SK-N-SH (cell line): ENCODE measurements at places on chromosomes 1 and 21.

- DNase-seq = no peak
Measured at GRCh38 chr1:237416924-237417655, 375.1 kb downstream of the RYR2 start.

- DNase-seq = no peak
Measured at GRCh38 chr1:47717341-47717740, 279.5 kb downstream of the FOXD2 start.

GRCh38 chr1:9066945-9067807 is 2.3 kb downstream of the SLC2A5 start:
- no peak for DNase-seq

DNA sequence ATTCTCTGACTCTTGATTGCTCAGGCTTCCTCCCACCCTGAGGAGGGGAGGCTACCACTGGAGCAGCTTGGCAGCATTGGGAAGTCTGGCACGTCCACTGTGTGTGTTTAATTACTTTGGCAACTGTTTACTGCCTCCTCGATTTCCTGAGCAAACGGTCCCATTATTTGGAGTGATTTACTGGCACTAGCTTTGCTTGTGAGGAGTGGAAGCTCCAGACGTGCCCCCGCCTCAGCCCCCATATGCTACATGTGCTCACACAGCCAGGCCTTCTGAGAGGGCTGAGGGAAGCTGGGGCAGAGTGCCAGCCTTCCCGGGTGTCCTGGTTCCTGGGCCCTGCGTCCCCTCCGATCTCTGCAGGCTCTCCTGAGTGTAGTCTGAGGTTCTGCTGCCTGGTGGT is 306.2 kb downstream of the PTPRU start:
- DNase-seq = no peak

DNA sequence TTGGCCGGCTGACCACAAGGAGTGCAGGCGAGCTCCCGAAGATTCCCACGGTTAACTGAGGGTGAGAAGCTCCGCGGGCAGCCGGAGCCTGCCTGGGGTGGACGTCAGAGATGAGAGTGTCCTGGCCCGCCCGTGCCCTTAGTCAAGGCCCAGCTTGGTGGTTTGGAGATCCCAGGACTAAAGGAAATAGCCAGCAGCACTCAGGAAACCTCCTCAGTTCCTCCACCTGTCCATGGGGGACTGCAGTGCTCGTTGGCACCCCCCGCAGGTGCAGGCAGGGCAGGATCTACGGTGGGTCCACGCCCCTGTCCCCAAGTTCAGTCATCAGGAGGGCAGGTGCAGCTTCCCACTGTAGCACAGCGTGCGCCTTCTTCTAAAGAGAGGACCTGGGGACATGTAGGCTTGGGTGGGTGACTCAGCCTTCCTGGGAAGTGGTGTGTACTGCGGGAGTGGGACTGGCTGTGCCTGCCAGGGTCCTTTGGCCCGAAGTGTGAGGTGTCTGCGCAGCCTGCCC is 32.5 kb downstream of the SLX9 start:
- DNase-seq = no peak

- no peak for DNase-seq
Measured at GRCh38 chr1:22038036-22038435, 14.5 kb upstream of the CDC42 start.

DNA sequence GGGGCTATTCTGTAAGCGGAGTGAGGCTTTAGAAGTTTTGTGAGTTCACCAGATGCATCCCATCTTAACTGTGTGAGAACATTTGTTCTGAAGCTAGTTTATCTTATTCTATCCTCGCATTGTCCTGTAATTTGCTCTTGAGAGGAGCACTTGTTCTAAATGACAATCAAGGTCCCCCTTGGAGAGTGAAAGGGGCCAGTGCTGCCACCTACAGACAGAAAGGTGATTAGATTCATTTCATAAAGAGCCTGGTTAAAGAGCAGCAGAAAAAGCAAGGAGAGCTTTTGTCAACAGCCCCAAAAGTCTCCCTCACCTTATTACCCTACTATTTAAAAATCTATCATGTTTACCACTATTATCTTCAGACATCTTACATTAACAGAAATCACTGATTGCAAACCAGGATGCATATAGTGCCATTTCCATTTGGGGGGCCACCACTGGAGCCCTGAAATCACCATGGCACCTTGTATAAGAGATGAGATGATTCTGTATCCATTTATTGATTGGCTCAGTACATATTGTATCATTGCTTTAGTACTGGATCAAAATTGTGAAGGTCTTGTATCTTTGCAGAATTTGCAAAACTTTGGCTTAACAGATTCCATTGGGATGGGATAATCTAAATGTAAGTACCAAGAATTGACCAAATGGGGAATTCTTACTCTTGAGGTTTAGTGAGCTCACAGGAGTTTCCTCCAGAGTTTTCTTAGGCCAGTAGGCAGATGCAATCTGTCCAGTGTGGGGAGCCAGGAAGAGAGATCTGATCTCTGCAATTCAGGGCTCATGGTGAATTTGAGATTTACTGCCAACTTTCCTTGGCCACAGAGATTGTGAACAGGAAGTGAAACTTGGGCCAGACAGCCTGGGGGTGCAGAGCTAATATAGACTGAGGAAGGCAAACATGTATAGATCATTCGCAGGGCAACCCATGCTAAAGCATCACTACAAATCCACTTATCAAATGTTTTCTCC is 64.3 kb upstream of the TRABD2B start:
- peak; percentile 69 for DNase-seq

- DNase-seq = no peak
Measured at GRCh38 chr1:155301342-155301841, at the start of gene PKLR. Gene PKLR (minus strand): TSS chr1:155301438. CDS start chr1:155301395, 43 bp downstream.

DNA sequence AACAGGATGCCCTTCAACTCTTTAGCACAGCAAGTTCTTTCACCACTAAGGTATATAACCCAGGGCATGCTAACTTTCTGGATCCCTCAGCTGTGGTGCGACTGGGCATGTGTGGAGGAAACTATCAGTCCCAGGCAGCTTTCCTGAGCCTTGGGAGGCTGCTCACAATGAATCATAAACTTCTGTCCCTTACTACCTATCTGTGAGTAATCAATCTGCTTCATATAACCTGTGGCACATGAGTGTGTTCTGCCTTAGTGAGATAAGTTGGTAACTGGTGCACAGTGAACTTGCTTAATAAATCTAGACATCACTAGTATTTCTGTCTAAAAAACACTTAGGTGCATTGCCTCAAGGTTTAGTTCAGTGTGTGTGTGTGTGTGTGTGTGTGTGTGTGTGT is 158.0 kb downstream of the GPATCH2 start:
- DNase-seq = no peak

DNA sequence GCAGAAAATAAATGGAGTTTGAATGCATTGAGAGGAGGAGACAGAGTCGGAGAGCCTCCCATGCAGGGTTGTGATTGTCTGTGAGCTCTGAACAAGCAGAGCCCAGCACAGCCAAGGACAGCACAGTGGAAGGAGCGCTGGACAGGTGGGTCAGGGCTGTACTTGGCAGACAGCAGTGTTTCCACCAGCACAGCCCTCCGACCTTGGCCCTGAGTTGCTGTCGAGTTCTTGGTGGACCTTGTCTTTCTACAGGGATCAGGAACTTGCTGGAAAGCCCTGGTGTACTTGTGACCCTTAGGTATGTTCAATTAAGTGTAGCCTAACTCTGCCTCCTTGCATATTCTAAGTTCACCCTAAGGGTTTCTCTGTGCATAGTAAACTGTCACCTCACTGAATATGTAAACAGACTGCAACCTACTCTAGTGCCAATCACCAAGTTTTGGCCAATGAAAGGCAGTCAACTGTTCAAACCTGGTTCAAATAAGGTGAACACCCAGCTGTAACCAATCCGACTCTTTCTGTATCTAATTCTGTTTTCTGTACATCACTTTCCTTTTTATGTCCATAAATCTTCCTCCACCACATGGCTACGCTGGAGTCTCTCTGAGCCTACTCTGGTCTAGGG is 86.6 kb upstream of the SLC25A33 start:
- no peak for DNase-seq

DNA sequence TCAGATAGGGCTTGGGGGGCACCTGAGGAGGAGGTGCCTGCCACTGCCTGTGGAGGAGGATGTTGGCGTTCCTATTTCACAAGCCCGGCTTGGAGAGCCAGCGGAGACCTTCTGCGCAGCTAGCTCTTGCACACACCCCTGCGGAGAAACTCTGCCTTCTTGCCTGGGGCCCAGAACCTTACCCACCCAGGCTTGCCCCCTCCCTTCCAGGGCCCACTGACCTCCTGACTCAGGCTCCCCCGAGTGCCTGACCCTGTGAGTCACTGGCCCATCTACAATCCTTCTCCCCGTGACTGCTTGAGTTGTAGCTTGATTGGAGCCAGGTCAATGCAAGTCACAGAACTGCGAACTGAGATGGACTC is 3.4 kb downstream of the HES2 start:
- no peak for DNase-seq

DNA sequence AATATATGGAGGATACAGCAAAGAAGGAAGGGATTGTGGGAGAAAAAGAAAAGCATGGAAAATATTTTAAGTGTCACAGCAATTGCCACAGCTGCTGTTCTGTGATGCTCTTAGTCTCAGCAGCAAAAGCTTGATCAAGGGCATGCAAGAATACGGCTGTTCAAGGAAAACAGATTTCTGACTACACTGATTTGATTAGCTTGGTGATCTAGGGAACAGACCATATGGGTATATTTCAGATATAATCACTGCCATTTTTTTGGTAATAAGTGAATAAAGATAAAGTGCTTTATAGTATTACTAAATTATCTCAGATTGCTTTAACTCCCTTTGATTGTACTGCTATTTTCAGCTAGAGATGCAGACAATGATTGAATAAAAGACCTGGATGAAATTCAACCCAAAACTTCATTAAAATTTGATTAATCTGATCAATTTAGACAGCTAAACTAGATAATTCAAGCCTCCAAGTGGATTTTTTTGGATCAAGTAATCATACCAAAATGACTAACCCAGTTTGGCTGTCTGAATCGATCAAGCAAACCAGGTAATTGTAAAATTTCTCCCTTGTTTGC is 33.3 kb upstream of the LYPLAL1 start:
- peak; percentile 21 for DNase-seq

DNA sequence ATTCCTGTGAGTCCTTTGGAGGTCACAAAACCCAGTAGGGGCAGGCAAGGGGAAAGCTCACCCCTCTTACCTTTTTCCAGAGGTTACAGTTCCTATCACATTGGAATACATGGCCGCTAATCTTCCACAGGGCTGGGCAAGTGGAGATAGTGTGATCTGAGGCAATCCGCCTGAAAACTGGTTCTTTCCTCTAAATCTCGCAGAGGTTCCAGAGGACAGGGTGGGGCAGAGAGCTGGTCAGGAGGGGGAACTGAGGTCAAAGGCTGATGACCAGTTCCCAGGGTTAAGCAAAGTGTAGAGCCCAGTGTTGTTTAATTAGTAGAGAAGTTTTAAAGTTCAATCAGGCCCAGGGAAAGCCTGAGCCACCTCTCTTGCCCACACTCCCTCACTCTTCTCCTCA is at the start of gene SERPINC1:
Gene SERPINC1 (minus strand): TSS at position 179 of the 400 bp plus-strand sequence. CDS start 68 bp downstream, at position 111.
- DNase-seq = no peak

GRCh38 chr1:180522213-180522515 is 19.8 kb upstream of the ACBD6 start:
- no peak for DNase-seq

DNA sequence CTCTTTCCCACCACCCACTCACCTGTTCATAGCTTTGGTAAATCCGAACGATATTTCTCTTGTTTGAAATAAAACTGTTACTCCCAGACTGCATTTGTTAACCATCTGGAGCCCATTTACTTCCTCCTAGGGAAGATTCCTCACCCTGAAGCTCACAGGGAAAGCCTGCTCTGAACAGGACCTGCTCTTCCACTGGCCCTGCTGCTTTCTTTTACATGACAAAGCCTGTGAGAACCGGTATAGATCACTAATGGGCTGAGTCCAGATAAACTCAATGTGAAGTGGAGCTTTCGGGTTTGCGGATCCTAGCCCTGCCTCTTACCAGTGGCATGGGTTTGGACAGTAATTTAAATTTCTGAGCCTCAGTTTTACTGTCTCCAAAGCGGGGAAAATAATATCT is 45.2 kb downstream of the FAM163A start:
- peak; percentile 31 for DNase-seq

GRCh38 chr1:88985032-88985431 is 7.4 kb downstream of the KYAT3 start:
- DNase-seq = peak; percentile 73

DNA sequence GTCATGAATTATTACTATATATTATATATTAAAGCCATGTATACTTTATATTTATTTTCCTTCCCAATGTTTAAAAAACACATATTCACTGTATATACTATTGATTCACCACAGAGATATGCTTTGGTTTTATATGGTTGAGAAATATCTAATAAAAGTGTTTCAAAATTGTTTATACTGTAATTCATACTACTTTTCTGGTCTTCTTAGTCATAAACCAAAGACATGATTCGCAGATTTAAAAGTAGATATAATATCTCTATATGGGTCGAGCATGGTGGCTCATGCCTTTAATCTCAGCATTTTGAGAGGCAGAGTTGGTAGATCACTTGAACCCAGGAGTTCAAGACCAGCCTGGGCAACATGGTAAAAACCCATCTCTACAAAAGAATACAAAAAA is 738.4 kb downstream of the USP25 start:
- DNase-seq = no peak

- no peak for DNase-seq
Measured at GRCh38 chr1:158652721-158653334, 33.7 kb downstream of the SPTA1 start.

DNA sequence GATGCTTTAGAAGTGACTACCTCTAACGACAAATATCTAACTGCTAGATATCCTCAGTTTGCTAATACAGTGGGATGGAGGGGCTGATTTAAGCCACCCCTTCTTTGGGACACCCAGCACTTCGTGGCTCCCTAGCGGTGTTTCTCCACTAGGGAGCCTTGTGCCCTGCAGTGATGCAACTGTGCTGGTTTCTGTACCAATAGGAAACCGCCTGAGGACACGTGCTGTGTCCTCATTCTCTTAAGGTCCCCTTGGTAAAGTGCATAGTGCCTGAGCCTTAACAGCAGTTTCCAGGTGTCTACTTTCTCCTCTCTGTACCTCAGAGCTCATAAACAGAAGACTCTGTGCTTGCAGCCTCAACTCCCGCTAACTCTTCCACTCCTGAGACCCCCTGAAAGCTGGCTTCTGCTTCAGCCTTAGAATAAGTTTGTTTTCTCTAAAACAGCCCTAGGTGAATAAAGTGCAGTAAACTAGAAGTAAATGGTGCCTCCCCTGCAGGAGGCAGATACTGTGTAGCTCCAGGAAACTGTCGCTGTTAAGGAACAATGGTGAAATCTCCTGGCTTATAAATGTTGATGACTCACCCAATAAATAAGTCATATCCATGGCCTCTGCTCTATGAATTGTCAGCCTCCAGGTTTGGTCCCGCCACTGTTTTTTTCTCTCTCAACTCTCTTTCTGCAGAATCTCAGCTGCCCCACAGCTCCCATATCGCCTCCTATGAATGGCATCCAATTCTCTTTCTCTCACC is 130.4 kb downstream of the AK5 start:
- DNase-seq = no peak
